A549 treated with Mapracorat at 1 μM for 4 hours (cell line): ENCODE measurements at places on chromosomes 13 and 19. TPM values are rescaled to one million over a fixed set of nuclear protein-coding genes. Genes with fewer than 3 reads are reported as not detected.

Gene KLK8
- total RNA-seq = not detected in 5 replicates

Gene MADCAM1
- 0.07 to 0.49 TPM (median 0.45 TPM) in 5 replicates for total RNA-seq

Gene ZNF91
- 0.07 to 0.30 TPM (median 0.18 TPM) in 5 replicates for total RNA-seq

Gene ZNF536
- total RNA-seq = not detected in 5 replicates
